Transverse colon (tissue), 4 donors: ENCODE measurements at places on chromosomes 1 and 21. TPM values are rescaled to one million over a fixed set of nuclear protein-coding genes. Genes with fewer than 3 reads are reported as not detected.

- no peak for DNase-seq
These were observed 214.7 kb upstream of the PTGFR start for GRCh38 chr1:78275906-78276685.

GRCh38 chr1:56215771-56216170 lies 363.6 kb downstream of the PLPP3 start:
- no peak for DNase-seq

DNA sequence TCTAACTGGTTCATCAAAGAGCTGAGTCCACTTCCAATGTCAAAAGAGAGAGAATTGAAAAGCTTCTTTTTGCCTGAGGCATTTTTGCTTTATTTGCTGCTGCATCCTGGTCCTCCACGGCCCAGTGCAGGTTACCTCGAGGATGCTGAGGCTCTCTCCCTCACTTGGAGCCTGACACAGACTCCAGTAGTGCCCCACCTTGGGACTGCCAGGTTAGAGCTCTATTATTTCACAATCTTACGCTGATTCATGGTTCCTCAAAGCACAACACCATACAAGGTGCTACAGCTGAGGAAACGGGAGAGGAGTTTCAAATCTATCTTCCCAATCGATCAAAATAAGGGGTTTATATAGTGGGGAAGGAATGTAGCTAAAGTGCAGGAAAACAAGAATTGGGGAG lies 13.6 kb upstream of the PLPPR4 start:
- no peak for DNase-seq

GBP7 gene
- total RNA-seq, result not detected

DNA sequence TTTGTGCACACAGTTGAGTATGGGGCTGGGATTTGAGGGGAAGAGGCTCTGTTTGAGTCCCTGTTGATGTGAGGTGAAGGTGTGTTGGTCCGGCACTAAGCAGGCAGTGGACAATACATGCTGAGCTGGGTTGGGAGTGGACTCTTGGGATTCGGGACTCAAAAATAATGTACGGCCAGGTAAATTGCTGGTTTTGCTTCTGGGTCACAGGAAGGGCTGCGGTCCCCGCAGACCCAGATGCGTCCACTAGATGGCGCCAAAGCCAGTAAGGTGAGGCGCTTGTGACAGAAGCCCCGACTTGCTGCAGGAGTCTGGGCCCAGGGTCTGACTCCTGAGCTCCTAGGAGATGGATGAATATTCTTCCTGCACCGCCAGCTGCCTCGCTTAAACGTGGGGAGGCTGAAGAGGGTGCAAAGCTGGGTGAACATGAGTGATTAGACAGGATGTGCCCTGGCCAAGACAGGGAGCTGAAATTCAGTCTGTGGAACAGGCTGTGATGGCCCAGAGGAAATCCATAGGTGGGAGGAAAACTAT lies 61.4 kb downstream of the ACBD3 start:
- DNase-seq, result peak; percentile 95

GRCh38 chr1:54558434-54559030 lies 10.5 kb downstream of the ACOT11 start:
- DNase-seq, result no peak

GRCh38 chr21:35329940-35330660 lies 281.0 kb upstream of the RUNX1 start:
- no peak for DNase-seq

DNA sequence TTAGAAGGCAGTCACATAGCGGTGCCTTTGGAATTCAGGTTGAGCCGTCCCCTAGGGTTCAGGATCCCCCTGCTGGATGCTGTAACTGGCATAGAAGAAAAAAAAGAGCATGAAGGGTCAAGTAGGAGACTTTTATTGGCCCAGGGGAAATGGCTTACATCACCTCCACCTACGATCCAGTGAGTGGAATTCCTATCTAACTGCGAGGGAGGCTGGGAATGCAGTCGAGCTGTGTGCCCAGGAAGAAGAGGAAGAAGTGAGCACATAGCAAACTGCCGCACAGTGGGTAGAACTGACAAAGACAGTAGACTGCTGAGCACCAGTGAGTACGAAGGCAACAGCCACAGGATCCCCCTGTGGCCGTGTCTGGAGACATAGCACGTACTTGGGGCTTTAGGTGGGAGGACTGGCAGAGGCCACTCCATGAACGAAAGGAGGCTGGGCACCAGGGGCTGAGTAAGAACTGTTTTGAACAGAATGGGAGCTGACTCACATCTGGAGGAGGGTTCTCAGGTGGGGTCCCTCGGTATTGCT lies 79.2 kb downstream of the RNF220 start:
- no peak for DNase-seq

DNA sequence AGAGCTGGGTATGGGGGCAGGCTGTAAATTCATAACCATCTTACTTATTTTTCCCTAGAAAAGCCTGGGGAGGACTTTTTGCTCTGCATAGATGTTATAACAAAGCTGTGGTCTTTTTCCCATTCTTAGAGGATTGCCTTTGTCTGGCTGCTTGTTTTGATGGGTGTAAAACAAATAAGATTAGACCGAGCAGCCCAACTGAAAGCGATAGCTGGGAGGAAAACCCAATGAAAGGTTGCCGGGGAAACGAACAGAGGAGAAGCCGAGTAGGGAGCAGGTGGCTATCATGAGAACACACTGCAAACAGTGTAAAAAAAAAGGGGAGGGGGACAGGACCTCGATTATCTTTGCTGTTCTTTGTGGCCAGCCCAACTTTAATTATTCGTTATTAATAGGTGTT lies 1.9 kb downstream of the ELAVL4 start:
- no peak for DNase-seq

DNA sequence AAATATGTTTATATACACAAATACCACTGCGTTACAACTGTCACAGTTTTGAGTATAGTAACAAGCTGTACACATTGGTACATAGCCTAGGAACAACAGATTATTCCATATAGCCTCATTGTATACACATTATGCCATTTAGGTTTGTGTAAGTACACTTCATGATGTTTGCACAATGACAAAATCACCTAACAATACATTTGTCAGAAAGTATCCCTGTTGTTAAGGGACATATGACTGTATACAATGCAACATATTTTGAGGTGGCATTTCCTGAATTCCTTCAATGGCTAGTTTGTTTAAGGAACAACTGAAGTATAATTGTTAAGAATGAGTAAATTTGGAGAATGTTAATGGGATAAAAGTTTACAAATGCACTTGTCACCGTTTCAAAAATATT lies 19.0 kb downstream of the PLPPR5 start:
- DNase-seq, result no peak

MED8 gene
- total RNA-seq, result 12.7 TPM

DNA sequence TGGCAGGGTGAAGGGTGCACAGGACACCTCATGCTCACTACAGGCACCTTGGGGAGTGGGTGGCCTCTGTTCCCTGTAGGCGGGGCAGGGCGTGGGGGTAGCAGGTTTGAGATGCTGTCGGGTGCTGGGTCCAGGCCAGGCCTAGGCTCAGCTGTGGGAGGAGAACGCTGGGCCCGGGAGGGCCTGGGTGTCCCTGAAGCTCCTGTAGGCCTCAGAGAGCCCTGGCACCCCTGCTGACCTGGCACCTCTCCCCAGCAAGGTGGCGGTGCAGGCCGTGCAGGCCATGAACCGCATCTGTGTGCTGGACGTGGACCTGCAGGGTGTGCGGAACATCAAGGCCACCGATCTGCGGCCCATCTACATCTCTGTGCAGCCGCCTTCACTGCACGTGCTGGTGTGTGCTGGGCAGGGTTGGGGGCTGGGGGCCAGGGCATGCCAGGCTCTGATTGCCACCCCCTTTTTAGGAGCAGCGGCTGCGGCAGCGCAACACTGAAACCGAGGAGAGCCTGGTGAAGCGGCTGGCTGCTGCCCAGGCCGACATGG lies 2.5 kb upstream of the GJC2 start:
- DNase-seq, result no peak

DNA sequence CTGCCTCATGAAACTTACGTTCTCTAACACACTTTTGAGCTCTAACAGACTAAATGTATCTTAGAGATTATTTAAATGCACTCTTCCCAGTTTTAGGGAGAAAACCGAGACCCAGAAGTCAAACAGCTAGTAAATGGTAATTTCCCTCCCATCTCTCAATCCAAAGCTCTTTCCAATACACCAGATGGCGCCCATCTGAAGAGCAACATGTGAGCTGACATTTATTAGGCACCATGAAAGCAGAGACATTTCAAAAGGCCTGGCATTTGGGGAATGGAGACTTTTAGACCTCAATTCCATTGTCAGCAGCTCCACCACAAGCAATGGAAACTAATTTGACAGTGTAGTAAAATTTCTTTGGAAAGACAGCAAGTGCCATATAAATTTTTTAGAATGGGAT lies 191.4 kb downstream of the DAB1 start:
- DNase-seq, result no peak

DNA sequence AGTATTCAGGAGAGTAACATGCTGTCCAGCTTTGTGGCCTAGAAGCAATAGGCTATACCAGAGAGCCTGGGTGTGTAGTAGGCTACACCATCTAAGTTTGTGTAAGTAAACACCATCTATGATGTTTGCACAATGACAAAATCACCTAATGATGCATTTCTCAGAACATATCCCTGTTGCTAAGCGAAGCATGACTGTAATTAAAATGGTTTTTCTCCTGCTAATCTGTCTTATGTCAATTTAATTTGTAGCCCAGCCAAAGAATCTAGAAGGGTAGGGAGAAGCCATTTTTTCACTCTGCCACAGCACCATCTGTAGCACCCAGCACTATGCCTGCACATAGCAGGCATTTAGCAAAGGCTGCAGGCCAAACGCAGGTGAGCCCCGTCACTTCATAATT lies 2.0 kb upstream of the TTC24 start:
- DNase-seq, result no peak

DNA sequence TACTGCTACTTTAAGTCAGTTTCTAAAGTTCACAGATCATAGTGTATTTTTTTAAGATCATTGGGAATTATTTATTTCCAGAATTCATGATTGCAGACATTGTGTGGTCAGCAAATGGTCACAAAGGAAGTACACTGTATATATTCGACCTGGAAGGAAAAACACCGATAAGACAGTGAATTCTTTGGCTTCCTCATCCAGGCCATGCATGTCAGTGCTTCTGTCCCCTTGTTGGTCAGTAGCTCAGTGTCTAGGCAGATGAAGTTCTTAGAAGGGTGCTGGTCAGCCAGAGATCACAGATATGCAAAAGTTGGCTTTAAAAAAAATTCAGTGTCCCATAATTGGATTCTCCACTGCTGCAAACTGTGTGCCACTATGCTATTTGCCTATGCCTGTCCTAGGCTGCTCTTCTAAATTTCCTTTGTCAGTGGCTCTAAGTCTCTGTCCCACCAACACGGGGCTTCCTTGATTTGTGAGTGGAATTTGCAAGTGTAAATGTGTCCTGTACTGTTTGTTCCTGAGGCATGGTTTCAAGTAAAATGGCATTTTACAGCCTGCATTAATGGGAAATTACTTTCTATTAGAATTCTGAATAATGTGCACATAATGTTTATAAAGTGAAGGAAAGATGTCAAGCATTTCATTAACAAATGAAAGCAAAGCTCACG lies 12.0 kb upstream of the VAMP4 start:
- no peak for DNase-seq

DNA sequence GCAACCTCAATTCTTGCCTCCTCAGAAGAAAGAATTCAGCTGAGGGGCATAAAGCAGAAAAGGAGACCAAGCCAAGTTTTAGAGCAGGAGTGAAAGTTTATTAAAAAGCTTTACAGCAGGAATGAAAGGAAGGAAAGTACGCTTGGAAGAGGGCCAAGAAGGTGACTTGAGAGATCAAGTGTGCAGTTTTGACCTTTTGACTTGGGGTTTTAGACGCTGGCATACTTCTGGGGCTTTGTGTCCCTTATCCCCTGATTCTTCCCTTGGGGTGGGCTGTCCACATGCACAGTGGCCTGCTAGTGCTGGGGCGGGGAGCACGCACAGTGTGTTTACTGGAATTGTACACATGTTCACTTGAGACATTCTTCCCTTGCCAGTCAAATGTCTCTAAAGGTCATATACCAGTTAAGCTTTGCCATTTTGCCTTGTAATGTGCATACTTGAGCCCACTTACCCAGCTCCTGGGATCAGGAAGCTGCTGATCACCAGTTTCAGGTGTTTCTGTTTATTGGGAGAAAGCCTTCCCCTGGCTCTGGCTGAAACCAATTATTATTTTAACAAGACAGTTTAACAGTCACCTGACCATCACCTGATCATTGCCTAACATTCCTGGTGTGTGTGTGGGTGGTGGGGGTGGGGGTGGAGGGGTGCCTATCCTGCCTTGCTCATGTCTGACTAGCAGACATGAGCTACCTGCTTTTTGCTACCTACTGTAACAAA lies 36.2 kb downstream of the UTP25 start:
- no peak for DNase-seq

DNA sequence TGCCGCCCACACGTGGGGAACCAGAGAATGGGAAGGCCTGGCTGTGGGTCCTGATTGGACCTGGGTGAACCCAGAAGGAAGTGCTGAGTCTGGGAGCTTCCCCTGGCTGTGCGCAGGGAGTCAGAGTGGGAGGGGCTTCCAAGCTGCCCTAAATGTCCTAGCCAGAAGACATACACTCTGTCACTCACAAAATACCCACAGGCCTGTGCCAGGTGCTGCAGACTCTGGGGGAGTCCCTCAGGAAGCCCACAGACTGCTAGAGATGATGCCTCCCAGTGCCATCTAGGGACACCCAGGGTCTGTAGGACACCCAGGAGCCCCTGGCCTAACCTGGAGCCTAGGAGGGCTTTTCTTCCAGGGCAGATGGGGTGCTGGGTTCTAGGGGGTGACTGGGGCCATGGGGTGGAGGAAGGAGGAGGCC lies 33.7 kb upstream of the LRP8 start:
- DNase-seq, result no peak

LINGO4 gene
- total RNA-seq, result not detected

ADAMTS1 gene
- 54.8 TPM for total RNA-seq

DNA sequence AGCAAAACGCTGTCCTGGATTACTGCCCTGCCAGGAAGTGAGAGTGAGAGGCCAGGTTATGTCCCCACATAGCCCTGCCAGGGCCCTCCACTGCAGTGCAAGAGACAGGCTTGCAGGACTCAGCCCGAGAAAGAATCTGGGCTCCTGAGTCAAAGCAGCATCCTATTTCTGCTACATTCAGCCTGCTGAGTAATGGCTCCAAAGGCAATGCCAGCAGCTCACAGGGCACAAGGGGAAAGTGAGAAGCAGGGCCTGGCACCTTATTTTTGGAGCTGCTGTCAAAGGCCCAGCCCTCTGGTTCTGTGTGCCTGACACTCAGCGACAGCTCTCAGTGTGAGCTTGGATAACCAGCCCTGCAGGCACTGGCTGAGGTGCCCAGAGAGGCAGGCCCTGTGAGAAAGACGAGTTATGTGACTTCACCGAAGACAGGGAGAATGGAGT lies 83.9 kb downstream of the DTL start:
- no peak for DNase-seq

DNA sequence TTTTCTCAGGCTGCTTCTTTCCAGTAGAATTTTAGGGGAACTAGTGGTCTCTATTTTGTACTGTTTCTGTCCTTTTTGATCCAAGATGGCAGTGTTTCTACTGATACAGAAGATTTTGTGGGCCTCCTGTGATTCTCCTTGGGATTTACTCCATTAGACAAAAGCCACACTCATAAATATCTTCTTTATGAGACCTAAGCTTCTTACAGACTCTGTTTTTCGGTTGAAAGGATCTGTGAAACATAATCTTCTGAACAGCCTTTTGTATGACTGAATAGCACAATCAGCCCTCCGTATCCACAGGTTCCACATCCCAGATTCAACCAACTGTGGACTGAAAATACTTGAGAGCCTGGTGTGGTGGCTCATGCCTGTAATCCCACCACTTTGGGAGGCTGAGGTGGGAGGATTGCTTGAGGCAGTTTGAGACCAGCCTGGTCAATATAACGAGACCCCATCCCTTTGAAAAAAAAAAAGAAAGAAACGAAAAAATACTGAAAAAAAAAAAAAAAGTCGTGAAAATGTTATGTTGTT lies 10.8 kb upstream of the PSMD4 start:
- DNase-seq, result no peak
